ENCODE measurements at places on chromosomes 4 and X.

GRCh38 chrX:437661-438390 is 51.1 kb upstream of the PPP2R3B start:
- no peak for DNase-seq

GRCh38 chr4:107648178-107648991 is 71.6 kb downstream of the PAPSS1 start:
- no peak for DNase-seq

DNA sequence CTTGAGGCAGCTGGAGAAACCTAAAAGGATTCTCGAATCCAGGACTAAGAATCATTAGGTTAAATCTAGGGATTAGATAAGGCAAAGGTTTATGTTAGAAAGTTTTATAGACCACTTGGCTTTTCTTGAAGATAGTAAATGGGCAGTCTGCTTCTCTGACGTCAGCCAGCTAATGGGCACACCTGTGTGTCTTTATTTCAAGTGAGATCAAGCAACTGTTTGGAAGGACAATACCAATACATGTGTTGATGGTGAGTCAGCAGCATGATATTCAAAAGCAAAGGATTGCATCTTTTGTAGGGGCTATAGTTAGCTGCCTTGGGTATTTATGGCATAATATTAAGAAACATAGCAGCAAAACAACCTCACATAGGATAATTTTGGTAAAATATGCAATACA is 46.5 kb upstream of the GRPR start:
- DNase-seq: no peak

DNA sequence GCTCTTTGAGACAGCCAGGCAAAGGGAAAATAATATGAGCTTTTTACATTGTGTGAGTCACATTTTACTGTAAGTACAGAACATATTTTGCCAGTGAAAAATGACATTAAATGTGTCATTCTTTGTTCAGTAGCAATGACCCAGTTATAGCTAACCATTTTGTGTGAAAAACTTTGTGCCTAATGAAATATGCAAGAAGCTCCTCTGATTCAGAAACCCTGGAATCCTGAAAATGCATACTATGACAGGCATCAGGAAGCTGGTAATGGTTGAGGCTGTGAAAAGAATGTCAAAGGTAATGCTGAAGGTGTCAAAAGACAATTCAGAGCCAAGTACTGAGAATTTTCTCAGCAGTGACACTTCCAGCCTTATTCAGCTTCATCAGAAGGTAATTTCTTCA is 549.5 kb upstream of the SMIM31 start:
- no peak for DNase-seq

DNA sequence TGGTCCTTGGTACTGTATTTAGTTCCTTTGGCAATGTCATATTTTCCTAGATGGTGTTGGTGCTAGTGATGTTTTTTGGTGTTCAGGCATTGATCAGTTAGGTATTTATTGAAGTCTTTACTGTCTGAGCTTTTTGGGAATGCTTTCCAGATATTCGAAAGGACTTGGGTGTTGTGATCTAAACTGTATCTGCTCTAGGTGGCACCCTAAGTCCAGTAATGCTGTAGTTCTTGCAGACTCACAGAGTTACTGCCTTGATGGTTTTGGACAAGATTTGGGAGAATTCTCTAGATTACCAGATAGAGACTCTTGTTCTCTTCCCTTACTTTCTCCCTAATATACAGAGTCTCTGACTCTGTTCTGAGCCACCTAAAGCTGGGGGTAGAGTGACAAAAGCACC is 513.6 kb upstream of the PITX2 start:
- DNase-seq: no peak

Data from hematopoietic multipotent progenitor cell treated with erythropoietin and hydrocortisone succinate and interleukin-3 and kit ligand, for 6 days (in vitro differentiated cells).